ENCODE measurements at places on chromosomes 6 and 20.
A peak's percentile ranks its signal among the peaks of the same experiment; 100 is the strongest.

- no peak for DNase-seq
Observed at GRCh38 chr6:154945271-154945890, 49.7 kb upstream of the TIAM2 start.

DNA sequence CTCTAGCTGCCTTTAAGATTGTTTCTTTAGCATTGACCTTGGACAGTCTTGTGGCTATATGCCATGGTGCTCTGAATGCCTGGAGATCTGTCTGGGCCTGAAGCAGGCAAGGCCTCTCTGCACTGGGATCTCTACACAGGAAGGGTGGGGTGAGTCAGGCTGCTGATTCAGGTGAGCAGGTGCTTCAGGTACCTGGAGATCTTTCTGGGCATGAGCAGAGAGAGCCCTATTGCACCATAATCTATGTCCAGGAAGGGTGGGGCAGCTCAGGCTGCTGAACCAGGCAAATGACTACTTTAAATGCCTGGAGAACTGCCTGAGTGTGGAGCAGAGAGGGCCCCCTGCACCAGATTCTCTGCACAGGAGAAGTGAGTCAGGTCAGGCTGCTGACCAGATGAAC is 94.5 kb downstream of the TPBG start:
- DNase-seq = no peak

DNA sequence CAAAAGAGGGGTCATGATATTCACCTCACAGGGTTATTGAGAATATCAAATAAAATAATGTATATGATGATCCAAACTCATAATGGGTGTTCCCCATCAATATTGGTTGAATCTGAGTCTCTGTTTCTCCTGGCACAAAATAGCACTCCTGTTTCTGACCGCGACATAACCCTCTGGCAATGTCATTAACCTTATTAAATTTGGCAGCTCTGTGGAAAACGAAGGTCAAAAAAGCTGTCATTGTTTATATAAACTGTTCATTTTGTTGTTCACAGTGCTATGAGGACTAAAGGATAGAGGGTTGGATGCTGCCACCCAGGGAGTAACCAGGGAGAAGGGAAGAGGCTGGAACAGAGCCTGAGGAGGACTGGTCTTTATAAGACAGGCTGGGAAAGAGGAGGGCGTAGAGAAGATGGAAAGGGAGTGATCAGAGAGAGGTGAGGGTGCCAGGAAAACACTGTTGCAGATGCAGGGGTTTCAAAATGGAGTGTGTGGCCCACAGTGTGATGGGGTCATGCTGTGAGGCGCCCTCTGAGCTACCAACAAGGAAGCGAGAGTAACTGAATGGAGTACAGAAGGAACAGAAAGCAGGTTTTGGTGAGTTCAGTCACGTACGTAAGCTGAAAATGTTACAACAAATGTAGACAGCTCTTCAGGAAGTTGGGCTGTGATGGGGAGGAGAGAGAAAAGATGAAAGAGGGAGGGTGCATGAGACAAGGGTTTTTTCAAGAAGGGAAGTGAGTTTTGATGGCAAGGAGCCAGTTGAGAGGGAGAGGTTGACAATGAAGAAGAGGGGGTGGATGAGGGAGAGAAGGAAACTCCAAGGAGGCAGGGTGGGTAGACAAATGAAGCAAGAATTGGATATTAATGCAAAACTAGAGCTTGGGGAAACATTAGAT is 251.6 kb upstream of the TAB2 start:
- DNase-seq = no peak

- no peak for DNase-seq
Observed at GRCh38 chr6:85473748-85474147, 23.9 kb downstream of the NT5E start.

DNA sequence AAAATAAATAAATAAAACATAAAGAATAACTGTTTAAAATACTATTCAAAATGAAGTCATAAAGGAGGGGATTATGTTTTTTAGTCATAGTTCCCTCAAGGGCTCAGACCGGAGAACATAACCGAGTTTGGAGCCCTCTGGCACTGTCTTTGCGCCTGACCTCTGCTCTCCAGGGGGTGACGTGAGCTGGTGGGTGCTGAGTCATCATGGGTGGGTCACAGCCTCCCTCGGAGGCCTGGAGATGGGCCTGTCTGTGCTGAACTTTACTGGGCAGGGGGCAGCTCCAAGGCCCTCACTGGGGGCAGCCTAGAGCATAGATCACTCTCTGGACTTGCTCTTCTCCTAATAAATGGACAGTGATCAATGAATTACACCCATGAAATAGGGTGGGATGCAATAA is 3.1 kb upstream of the MAVS start:
- DNase-seq = no peak

DNA sequence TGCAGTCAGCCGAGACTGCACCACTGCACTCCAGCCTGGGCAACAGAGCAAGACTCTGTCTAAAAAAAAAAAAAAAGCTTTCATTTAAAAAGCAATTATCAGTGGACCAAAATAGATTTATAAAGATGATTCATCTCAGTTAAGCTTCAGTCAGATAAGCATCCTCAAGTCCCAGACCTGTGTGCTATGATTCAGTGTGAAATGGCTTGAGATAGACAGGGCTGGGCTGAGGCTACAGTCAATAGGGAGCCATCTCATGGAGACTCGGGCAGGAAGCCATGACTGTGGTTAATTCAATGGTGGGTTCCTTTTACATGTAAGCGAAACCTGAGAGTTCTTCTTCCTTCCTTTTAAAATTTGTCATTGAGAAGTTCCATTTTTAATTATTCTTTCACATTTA is 276.0 kb downstream of the TFAP2A start:
- DNase-seq = no peak

GRCh38 chr20:44069203-44070011 is 117.6 kb downstream of the JPH2 start:
- peak; percentile 27 for DNase-seq

- no peak for DNase-seq
Observed at GRCh38 chr20:23002276-23002675, 32.8 kb upstream of the SSTR4 start.

DNA sequence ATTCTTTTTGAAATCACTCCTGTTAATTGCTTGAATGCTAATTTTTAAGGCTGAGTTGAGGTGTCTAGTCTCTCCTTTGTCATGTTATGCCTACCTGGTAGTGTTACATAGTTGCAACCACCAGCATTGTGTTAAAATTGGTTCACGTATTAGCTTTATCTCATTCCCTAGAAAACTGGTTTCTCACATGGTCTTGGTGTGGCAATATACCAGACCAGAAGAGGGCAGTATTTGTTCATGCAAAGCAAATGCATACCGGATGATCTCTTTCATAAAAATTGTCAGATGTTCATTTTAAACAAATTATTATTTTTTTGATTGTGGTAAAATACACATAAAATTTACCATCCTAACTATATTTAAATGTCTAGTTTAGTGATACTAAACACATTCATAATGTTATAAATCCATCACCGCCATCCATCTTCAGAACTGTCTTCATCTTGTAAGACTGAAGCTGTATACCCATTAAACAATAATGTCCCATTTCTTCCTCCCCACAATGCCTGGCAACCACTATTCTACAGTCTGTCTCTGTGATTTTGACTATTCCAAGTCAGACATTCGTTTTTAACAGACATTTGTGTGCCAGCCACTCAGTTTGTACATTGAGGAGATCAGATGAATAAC is 92.8 kb downstream of the ATRN start:
- DNase-seq = no peak

DNA sequence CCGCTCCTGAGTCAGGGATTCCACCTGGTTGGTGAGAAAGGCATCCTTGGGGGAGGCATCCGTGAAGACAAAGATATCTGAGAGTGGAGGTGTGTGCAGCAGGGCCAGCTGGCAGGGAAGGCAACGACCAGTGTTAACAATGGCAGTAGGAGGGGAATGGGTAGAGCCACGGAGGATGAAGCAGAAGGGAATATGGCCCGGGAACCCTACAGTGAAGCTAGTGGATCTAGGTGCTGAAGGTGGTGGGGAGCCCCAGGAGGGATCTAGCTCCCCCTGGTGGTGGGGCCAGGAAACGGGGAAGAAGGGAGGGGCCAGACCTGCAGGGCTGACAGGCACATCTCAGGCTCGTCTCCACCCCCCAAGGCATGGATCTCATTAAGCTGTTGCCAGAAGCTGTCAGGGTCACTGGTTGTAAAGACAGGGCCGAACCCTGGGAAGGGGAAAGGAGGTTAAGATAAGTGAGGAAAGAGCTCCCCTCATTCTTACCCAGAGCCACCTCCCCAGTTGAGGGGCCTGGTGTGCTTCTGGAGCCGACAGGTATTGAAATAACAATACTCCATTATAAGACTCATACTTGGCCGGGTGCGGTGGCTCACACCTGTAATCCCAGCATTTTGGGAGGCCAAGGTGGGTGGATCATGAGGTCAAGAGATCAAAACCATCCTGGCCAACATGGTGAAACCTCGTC is 7.3 kb downstream of the VWA7 start:
- DNase-seq = peak; percentile 70

- DNase-seq = peak; percentile 36
Observed at GRCh38 chr20:33933469-33933909, 60.2 kb upstream of the RALY start.

DNA sequence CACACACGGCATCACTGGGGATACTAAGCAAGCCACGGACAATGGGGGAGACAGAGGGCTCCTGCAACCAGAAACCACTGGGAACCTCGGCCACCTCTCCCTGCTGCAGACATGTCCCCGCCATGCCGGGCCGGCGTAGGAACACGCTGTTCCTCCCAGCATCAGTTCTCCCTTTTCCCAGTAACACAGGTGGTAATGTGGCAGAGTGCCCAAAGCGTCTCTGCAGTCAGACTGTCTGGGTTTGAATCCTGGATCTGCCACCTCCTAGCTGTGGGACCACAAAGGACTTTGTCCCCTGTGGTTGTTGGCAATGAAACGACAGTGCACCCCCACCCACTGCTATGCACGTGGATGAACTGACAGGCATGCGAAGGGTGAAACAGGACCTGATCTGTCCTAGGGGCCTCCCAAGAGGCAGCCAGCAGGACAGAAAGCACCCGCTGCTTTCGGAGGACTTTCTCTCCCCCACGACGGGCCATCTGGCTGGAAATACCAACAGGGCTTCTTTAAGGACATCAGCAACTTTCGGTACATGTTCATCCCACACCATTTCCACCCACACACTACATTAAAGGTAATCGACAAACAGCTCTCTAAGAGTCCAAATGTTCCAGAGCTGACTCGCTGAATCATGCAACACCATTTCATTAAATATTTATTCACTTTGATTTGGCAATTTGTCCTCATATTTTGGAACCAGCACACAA is 74.1 kb downstream of the SULF2 start:
- DNase-seq = no peak

- no peak for DNase-seq
Observed at GRCh38 chr6:41638002-41638934, at the start of gene MDFI. MDFI (plus strand) TSS chr6:41638468; CDS start chr6:41638750, 282 bp downstream.

DNA sequence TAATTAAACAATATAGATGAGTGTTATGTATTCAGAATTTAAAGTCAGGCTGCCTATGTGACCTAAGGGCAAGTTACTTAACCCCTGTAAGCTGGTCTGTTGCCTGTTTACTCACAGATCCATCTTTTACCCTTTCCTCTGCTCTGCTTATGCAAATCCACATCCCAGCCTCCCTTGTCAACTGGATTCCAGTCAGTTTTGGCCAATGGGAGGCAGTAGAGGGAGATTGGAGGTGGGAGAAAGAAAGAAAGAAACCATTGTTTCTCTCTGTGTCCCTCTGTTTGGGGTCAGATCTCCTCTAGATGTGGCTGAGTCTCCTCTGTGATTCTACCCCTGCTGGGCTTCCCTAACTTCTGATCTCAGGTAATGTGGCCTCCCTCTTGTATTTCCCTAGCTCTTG is 266.8 kb upstream of the PLN start:
- no peak for DNase-seq

DNA sequence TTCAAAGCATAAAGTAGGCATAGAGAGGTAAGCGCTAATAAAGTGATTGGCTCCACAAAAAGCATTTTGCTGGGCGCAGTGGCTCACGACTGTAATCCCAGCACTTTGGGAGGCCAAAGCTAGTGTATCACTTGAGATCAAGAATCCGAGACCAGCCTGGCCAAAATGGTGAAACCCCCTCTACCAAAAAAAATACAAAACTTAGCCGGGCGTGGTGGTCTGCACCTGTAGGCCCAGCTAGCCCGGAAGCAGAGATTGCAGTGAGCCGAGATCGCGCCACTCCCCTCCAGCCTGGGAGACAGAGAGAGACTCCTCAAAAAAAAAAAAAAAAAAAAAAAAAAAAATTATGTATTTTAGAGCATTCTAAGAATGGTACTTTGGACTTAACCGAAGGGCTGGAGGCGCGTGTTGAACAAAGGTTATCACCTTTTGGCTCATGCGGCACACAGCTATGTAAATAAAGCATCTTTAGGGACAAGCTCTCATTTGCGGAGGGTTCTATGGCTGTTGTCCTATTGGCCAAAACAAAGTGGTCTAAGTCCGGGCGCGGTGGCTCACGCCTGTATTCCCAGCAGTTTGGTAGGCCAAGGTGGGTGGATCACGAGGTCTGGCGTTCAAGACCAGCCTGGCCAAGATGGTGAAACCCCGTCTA is 17.4 kb downstream of the HFE start:
- DNase-seq = no peak

GRCh38 chr6:129894921-129895320 is 33.8 kb upstream of the TMEM244 start:
- DNase-seq = no peak

DNA sequence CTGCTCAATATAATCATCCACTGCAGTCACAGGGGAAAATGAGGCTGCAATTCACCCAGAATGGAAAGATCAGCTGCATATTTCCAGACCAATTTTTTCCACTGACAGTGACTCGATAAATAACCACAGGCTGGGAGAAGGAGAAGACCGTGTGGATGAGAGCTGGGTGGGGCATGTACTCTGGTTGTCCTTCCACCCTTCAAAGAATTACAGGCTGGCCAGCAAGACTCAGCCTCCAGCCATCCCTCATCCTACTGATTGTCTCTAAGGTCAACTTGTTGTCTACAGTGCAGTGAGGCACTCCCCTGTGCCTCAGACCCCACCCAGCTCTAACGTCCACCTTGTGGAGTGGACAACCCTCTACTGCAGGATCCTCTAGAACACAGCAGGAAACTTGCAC is 14.5 kb upstream of the MAS1 start:
- DNase-seq = no peak

Measured in stimulated activated CD4-positive, alpha-beta T cell treated with anti-CD3 and anti-CD28 coated beads, Interleukin-12 subunit alpha, Interleukin-12 subunit beta, amount 100 ng/mL, for 4 hours (primary cell).